ENCODE measurements at places on chromosomes 2 and 18.
A peak's percentile ranks its signal among the peaks of the same experiment; 100 is the strongest.

- no peak for DNase-seq
Observed at GRCh38 chr2:157606534-157606933, 22.1 kb downstream of the ACVR1C start.

DNA sequence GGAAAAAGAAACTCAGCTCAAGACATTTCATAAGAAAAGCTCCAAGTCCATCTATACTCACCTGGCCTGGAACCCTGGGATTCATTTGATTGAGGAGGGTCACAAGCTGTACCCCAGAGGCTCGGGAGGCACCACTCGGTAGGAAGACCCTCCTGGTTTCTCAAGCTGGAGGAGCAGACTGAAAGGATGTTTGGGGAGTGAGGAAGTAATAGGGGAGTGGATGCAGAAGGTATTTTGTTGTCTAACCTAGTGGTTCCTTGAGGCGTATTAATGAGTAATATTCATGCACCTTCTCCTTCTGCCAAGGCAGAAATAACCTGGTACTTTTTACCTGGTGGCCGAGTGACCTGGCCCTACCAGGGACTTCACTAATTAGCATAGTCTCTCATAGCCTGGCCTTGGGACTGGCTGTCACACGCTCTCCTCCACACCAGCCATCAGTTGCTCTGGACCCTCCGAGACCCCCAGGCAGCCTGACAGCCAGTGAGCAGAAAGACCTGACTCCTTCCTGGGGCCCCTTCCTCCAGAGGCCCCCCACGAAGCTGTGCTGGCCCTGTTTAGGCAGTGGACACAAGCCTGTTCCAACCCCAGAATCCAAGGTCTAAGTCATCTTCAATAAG is 161.4 kb downstream of the BCL2 start:
- no peak for DNase-seq

- no peak for DNase-seq
Observed at GRCh38 chr2:166090908-166091307, 36.9 kb downstream of the SCN1A start.

DNA sequence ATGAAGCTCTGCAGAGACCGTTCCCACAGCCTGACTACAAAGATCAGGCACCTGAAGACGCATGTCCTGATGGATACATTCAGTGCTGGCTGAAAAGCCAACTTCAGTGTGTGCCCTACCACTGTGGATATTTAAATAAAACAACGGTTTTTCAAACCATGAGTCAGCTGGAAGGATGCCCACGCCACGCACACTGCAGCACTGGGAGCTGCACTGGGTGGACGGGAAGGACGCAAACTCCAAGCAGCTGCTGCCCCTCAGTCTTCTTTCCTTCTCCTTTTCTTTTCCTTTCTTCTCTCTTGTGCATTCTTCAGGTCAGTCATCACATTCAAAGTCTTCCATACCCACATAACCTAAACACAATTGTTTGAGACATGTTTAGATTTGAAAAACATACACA is 7.9 kb downstream of the TMEM18 start:
- no peak for DNase-seq

DNA sequence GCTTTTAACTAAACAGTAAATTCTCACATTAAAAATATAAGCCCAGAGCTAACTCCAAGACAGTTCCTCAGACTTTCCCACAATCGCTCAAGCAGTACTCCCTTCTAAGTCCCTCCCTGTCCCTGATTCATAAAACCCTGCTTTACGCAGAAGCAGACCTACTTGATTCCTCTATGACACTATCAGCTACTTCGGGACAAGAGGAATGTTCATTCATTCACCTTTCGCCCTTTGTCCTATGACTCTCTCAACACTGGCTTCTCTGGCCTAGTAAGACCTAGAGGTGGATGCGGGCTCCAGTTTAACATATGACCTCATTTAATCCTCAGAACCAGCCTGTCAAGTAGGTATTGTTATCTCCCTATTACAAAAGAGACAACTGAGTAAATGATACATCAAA is 10.2 kb downstream of the LPIN2 start:
- no peak for DNase-seq

DNA sequence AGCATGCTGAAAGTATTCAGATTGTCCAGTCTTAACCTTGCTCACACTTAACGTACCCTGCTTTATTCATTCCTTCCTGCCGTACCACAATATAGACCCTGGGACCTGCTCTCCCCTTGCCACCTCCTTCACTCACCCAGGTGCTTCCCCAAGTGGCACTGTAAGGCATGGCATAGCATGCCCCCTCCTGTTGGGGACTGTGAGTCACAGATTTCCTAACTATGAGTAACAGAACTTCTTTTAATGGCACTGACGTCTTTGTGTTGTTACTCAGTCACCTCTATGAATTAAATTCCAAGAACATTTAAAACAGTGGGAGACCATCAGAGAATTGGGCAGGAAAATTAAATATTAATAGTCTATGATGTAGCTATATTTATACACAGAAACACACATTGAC is 117.2 kb downstream of the CTNNA2 start:
- DNase-seq = no peak

GRCh38 chr2:39593439-39594393 is 72.0 kb upstream of the TMEM178A start:
- DNase-seq = peak; percentile 4

GRCh38 chr2:79432731-79433146 is 80.1 kb upstream of the CTNNA2 start:
- DNase-seq = no peak

GRCh38 chr18:63342206-63342605 is 22.6 kb upstream of the BCL2 start:
- DNase-seq = no peak

- DNase-seq = no peak
Observed at GRCh38 chr18:24567199-24567598, 106.8 kb downstream of the HRH4 start.

GRCh38 chr2:164969909-164970690 is 14.8 kb upstream of the SLC38A11 start:
- no peak for DNase-seq

GRCh38 chr2:45919711-45920111 is 268.2 kb downstream of the PRKCE start:
- no peak for DNase-seq

- DNase-seq = no peak
Observed at GRCh38 chr2:47488870-47489584, 86.1 kb downstream of the MSH2 start.

DNA sequence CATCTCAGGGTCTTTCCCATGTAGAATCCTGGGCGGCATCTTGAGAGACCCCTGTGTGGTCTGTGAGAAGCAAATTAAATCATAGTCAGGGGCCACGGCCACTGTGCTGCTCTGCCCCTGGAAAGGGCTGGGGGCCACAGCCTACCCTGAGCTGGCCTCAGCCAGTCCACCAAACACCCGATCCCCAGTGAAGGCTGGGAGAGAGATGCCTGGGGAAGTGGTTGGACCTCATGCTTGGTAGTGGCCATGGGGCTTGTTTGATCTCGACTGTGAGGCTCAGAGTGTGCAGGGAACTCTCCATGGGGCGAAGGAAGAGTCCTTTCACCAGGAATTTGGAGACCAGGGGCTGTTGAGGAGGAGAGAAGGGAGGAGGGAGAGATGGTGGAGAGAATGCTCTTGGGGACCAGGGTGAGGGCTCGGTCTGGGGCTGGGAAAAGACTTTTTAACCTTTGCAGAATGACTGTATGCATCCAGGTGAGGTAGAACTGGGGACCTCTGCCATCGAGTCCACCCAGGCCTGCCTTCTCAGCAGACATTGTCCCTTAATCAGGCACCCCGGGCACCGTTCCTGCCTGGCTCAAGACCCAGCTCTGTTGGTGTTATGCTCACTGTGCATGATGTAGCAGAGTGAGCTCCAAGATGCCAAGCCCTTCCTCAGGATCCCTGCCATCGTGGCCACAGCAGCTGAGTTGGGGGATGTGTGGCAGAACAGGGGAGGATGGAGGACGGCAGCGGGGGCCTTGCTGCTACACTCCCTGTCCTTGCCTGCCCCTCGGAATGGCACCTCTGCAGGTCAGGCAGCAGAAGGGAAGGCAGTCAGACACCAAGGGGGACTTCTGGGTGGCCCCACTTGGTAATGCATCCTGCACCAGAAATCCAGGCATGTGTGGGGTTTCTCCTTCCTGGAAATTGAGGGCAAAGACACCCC is 249.9 kb downstream of the DYSF start:
- no peak for DNase-seq

- no peak for DNase-seq
Observed at GRCh38 chr18:24538414-24539264, 78.2 kb downstream of the HRH4 start.

DNA sequence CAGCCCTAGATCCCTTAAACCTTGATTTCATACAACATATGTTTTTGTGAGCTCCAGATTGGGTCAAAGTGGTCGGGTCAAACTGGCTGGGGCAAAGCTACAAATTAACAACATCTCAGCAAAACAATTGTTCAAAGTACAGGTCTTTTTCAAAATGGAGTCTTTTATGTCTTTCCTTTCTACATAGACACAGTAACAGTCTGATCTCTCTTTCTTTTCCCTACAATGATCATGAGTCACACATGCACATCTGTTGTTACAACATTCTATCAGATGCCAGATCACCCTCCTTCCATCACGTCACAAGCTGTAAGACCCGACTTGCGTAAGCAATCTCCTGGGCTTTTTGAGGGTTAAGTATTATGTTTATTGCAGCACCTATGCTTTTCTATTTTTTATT is 55.1 kb downstream of the RHOB start:
- no peak for DNase-seq

DNA sequence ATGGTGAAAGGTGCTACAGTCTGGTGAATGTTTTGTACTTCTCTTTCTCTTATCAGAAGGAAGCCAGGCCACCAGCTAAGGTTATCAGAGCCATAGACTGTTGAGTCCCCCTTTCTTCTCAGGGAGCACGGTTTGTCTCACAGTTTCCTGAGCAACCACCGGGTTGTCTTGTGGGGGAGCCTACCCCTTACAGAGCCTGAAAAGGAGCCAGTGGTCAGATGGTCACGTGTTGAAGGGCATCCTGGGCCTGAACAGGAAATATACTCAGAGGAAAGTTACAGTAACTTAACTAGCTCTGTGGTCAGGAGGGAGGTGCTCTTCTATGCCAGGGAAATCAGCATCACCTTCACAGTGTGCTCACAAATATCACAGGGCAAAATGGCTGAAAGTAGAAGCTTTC is 11.6 kb downstream of the CD28 start:
- no peak for DNase-seq

GRCh38 chr2:238231251-238231793 is 8.5 kb downstream of the HES6 start:
- no peak for DNase-seq
